Stimulated activated CD8-positive, alpha-beta memory T cell treated with anti-CD3 and anti-CD28 coated beads, Interleukin-4, amount 100 ng/mL, for 1 hour (primary cell): ENCODE measurements at places on chromosomes 12 and 14.

- no peak for DNase-seq
These were observed 771.2 kb downstream of the FSCB start for GRCh38 chr14:43735932-43736331.

DNA sequence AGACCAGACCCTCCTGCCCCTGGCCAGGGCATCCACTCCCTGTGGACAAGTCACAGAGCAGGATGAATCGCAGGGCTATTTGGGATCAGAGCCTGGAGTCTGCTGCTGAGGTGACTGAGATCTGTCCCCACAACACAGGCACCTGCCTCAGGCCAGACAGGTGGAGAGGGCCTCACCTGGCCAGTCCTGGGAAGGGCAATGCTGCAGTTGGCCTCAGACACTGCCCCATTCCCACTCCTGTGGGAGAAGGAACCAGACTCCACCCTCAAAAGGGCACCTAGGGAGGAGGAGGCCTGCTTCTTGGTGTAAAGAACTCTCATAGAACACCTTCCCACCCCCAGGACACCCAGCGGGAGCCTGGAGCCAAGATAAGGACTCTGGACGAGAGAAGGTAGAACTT lies 48.3 kb upstream of the PLEKHG6 start:
- no peak for DNase-seq

DNA sequence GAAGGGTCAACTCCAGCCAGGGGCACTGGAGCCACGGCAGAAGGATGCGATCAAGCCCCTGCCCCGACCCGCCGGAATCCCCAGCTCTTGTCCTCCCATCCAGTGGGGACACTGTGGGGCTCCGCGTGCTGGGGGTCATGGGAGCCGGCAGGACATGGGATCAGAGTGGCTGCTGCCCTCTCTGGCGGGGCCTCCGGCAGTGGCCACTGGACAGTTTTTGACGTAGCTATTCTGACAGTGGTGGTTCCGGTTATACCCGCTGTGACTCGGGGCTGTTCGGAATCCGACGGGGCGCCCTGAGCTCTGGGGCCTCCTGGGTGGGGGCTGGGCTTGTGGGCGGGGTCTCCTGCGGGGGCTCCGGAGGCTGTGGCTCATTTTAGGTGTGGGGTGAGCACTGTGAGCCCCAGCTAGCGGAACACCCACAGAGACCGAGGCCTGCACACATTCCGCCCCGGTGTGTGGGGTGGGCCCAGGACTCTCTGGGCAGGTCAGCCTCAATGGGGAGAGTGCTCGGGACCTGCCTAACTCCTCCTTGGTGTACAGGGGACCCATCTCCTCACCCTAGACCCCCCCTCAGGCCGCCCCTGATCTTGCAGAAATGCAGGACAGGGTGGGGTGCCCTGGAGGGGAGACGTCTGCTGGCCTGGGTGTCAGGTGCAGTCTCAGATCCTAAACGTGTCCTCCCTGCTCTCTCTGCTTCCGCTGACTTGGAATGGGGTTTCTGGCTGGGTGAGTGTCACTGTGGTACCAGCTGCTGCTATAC lies 374.2 kb downstream of the TMEM121 start:
- DNase-seq = no peak

GRCh38 chr14:94681300-94682060 lies 69.3 kb downstream of the SERPINA3 start:
- no peak for DNase-seq

DNA sequence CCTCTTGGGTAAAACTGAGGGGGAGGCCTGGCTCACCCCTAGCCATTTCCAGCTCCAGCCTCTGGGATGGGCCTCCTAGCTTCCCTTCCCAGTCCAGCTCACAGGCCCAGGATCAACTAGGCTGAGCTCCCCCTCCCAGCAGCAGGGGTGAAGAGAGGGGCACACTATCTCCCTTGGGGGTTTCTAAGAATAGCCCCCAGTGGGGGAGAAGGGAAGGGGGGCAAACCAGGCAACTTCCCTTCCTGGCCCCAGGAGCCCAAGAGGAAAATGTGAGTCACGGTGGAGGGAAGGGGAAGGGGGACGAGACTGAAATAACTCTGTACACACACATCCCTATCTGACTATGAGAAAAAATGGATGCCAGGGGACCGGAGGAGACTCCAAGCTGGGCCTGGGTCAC lies 9.0 kb downstream of the ADCY6 start:
- DNase-seq = no peak

DNA sequence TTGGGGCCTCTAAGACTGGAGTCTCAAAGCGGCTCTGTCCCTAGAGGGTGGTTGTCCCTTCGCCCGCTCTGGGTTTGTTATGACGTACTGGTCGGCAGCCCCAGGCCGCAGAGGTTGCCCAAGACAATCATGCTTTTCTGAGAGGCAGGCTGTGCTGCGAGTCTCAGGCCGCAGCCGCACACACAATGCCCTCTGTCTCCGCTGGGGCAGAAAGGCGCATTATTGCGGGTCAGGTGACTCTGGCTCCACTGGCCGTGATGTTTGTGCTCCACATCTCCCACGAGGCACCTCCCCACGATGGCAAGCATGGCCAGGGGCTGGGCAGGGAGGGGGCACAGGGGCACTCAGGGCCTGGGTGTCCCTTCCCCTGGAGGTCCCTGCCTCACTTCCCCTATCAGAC lies 21.0 kb upstream of the PLEKHG3 start:
- DNase-seq = no peak

DNA sequence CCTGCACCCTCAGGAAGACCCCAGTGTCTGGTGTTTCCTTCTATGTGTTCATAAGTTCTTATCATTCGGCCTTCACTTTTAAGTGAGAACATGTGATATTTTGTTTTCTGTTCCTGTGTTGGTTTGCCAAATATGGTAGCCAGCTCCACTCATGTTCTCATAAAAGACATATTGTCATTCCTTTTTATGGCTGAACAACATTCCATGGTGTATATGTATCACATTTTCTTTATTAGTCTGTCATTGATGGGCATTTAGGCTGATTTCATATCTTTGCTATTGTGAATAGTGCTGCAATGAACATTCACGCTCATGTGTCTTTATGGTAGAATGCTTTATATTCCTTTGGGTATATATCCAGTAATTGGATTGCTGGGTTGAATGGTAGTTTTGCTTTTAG lies 645.1 kb downstream of the SLC16A7 start:
- no peak for DNase-seq

DNA sequence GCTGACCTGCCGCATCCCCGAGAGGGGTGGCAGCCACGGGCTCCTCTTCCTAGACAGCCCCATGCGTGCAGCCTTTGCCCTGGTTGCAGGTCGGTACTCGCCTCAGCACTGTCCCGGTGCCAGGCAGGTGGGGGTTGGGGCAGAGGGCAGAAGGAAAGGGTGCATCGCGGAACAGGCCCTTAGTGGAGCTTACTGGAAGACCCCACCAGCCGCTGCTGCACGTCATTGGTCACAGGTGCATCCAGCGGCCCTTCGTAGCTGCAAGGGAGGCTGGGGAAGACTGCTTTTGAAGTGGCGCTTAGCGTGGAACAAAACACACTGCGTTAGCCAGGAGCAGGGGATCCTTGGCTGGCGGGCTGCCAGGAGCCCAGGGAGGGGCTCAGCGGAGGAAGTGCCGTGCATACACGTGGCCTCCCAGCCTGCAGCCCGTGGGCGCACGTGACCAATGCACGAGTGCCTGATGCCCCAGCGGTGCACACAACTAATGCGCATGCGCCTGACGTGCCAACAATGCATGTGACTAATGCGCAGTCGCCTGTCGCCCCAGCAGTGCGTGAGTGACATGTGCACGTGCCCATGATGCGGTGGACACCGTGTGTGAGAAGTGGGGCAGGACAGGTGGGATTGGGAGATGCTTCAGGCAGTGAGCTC lies 5.0 kb upstream of the EP400 start:
- no peak for DNase-seq

DNA sequence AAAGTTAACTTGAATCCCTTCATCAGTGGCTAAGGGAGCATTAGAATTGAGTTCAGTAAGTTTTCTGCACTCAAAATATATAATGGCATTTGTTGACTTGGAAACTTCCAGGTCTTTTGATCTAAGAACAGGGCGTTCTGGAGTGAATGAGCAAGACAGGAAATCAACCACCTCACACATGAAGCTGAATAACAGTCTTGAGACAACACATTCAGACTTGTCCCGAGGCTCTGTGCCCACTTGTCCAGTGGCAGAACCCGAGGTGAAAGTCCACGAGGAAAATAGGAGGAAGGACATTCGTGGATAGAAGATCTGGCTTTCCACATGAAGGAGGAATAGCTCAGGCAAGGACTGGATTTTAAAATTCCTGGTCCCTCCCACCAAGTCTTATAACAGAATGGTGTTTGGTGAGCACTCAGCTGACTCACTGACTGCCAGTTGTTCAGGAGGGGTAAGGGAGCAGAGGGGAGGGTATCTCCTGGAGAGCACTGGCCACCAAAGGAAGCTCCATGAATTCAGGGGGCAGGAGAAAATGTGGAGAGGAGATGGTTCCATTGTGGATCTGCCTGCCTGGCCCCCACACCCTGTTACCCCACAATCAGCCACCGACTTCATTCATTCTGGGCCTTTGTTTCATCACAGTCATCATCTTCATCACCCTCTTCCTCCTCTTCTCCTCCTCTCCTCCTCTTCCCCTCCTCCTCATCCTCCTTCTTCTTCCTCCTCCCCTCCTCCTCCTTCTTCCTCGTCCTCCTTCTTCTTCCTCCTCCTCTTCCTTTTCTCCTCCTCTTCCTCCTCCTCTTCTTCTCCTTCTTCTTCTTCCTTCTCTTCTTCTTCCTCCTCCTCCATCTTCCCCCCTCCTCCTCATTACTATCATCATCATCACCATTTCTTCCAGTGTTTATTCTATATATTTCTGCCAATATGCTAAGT lies 620.1 kb downstream of the MED13L start:
- DNase-seq = no peak

DNA sequence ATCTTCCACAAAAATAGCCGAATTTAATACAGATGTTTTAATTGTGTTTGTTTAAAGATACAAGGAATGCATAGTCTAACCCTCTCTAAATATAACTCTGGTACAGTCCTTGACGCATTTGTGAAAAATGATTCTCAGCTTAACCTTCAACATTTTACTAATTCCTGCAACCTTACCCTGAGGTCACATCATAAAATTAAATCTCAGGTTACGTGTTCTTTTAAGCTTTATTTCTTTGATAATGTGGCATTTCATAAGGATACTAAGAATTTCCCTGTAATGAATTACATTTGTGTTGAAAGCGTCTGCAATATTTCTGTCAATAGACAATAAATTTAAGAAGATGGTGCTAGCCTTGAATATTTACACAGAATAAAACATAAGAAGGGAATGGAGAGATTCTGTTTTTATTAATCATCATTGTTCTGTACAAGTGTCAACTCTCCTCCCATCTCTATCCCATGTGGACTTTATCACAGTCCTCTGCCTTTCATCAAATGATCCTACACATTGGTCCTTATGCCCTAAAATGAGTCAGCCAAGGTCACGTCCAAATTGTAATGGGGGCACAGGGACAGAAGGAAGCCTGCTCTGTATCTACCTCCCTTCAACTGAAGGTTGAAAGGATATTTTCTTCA lies 769.3 kb upstream of the FLRT2 start:
- DNase-seq = no peak

DNA sequence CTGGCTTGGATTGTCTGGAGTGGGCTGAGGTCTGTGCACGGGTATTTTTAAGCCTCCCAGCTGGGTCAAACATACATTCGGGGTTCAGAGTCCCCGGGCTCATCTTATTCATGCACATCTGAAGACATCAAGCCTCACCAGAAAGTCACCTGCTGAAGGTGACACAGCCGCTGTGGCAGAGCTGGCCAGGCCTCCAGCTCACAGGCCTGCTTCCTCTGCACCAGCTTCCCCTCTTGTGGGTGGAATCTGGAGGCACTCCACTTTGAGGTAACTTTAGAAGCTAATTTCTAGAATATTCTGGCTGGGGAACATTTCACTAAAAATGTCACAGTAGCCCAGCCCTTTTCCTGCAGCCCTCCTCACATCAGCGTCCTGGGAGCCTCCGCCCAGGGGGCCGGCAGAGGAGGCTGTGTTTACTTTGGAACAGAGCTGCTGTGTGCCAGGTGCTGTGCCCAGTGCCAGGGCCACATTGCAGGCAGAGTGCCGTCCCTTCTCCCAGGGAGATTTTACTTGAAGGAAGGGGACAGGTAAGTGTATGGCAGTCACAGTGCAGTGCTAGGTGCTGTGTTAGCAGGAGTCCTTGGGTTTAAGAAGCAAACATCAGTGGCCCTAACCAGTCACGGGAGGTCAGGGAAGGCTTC lies 62.2 kb downstream of the TSPAN11 start:
- DNase-seq = no peak

DNA sequence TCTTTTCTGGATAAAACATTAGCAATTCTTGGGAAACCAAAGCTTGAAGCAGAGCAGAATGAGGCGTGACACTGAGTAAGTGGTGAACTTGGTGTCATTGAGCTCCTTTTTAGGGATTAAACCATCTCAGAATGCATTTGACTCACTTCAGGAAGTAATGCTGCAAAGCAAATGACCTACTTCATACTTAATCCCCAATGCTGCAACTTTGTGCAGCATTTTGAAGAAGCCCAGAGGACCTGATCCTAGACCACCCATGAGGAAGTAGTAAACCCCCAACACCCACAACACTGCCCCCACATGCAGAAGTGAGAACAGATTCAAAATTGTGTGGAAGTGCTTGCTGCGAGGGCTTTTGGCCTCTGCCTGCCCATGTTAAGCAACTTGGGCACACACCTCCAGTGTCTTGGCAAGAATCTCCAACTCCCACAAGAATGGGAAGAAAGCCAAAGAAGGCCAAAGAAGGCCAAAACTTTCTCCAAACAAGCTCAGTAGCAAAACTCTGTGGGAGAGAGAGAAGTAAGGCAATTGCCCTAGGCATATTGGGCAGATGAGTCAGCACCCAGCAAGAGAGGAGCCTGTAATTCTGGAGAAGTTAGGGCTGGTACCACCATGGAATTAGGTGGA lies 69.2 kb upstream of the ETV6 start:
- DNase-seq = no peak

DNA sequence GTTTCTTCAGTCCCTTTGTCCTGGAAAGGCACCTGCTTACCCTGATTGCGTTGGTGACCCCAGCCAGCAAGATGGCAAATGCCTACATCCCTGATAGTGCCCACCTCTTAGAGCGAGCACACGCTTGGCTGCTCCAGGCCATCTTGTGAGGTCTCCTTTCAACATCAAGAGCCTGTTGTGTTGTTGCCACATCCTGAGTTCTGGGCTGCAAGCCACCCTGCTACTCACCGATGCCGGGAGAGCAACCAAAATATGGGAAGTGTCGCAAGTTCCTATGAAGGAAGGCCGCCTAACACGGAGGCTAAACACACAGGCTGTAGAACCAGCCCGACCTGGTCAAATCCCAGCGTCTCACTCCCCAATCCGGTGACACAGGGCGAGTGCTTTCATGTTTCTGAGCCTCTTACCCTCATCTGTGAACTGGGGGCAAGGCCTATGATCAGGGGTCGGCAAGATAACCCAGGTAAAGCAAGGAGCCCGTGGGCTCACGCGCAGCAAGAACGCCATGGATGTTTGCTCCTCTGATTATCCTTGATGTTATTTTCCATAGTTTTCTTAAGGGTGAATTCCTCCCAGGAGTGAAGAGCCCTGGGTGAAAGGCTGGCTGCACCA lies 98.4 kb downstream of the LGMN start:
- DNase-seq = no peak
